ENCODE measurements at places on chromosomes 12 and 14.

- no peak for DNase-seq
Measured at GRCh38 chr12:100553936-100554335, 19.5 kb upstream of the GAS2L3 start.

GRCh38 chr12:92968176-92968813, 39.2 kb upstream of the EEA1 start:
- no peak for DNase-seq

- no peak for DNase-seq
Measured at GRCh38 chr12:16562921-16563320, 43.0 kb downstream of the LMO3 start.

DNA sequence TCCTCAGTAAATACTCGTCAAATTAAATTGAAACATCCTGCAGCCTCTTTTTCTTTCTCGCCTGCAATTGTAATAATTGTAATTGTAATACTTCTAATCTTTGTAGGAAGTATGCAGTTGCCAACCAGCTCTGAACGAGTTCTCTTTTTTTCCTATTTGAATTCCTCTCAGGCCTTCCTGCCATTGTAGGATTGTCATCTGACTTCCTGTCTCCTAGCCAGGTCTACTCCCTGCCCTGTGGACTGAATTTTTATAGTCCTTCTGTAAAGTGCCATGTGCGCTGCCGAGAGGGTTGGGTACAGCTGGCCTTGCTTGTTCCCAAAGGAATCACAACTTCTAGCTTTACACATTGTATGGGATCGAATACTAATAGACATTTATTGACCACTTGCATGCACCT, 183.3 kb downstream of the SSPN start:
- DNase-seq: no peak

- DNase-seq: no peak
Measured at GRCh38 chr12:121282072-121282742, 14.3 kb downstream of the CAMKK2 start.

DNA sequence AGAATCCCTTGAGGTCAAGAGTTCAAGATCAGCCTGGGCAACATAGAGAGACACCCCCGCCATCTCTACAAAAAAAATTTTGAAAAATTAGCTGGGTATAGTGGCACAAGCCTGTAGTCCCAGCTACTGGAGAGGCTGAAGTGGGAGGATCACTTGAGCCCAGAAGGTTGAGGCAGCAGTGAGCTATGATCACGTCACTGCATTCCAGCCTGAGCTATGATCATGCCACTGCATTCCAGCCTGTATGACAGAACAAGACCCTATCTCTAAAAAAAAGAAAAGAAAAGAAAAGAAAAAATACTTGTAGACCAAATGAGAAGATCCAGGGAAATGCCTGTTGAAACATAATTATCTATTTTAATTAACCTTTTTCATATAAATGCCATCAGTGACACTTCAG, 93.8 kb upstream of the MDM1 start:
- DNase-seq: no peak

DNA sequence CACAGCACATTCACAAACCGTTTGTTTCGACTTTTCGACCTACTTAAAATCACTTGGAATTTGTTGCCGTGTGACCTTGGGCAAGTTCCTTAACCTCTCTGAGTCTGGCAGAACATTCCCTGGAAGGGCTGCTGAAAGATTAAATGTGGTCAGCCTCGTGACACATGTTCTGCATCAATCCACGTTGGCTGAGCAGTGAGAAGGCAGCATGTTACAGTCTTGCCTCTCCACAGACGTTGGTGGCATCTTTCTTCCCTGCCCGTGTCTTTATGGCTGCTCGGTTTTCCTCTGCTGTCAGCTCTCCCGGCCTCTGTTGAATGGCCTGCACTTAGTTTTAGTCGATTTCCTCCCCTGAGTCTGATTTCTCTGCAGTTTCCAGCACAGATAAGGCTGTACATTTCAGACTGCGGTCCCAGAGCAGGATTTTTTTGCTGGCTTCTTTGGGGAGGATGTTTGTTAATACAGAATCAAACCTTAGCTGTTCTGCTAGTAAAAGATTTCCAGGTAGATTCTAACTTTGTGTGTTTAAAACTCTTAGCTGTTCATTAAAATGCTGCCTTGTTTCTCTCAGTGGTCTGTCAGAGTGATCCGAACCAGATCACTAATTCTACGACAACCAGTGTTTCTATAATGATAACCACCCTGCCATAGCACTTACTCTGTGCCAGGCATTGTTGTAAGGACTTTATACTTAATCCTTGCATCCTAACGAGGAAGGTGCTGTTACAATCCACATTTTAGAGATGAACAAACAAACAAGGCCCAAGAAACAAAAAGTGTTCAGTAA, 217.1 kb downstream of the CHST11 start:
- no peak for DNase-seq

- no peak for DNase-seq
Measured at GRCh38 chr12:56590237-56590830, 39.8 kb downstream of the BAZ2A start.

- DNase-seq: no peak
Measured at GRCh38 chr12:86735072-86735471, 478.9 kb upstream of the MGAT4C start.

- no peak for DNase-seq
Measured at GRCh38 chr12:12927211-12928079, 24.5 kb downstream of the GPRC5D start.

GRCh38 chr14:75636100-75636692, 24.5 kb downstream of the ERG28 start:
- DNase-seq: no peak

DNA sequence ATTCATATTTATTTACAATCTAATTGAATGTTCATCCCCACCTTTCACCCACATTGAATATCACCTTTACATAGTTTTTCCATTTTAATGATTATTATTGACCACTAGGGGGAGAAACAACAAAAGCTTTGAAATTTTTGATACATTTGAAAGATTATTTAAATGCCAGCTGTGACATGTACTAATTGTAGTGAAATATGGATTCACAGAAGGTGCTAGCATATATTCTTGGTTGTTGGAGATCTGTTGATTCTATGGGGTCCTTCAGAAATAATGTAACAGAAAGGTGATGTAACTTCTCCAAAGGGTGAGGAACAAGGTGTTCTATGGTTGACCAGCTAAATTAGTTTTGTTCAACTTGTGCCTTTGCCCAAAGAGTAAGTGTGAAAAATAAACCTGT, 22.4 kb upstream of the GPR33 start:
- no peak for DNase-seq

DNA sequence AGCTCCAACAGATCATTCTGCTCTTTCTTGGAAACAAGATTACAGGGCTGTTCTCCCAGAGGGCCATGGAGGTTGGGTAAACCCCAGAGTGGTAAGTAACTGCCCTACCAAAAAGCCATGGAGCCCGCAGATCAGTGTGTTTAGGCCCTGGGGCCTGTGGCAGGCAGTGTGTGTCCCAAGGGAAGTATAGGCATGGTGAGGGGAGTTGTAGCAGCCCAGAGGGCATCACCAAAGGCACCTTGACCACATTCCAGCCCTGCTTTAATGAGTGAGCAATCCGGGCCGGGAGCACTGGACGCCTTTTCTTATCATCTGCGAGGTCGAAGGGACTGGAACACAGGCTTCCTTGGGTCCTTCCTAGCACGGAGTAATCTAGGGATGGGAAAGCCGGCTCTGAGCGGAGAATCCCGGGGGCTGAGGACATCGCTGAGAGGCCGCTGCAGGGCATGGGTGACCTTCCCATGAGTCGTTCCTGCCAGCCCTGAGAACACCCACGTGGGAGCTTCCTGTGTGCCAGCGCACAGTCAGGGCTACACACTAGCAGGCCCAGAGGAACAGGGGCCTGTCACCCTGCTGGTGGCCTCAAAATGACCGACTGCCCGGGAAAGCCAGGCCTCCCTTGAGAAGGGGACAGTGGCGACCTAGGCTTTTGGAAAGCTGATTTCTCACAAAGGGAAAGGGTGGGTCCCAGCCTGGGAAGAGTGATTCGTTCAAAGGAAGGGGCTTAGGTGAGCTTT, 91.3 kb downstream of the NINJ2 start:
- DNase-seq: no peak

GRCh38 chr14:79356040-79356439, 855.3 kb downstream of the DIO2 start:
- no peak for DNase-seq

DNA sequence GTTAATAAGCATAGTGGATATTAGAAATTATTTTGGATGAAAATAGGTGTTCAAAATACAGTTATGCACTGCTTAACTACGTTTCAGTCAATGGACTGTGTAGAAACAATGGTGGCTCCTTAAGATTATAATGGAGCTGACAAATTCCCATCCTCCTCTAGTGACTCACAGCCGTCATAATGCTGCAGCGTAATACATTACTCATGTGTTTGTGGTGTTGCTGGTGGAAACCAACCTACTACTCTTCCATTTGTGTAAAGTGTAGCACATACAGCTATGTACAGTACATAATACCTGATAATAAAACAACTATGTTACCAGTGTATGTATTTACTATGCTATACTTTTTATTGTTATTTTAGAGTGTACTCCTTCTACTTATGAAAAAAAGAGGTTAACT, 111.2 kb upstream of the TMCC3 start:
- DNase-seq: peak; percentile 52

GRCh38 chr12:74614426-74614825, 76.8 kb downstream of the ATXN7L3B start:
- DNase-seq: no peak

DNA sequence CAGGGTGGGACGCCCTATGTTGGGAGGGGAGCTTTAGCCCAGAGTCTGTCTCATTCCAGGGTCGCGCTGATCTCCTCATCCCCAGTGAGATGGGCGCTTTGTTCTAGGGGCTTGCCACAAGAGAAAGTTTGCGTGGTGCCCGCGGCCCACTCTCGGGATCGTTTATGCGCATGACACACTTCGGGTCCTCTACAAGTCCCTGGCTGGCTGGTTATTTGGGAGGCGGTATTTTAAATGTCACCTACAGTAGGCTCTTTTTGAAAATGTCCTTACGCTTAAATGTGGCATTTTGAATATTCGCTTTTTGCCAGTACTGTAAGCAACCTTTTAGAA, 541 bp downstream of the GOLT1B start:
- DNase-seq: no peak

GRCh38 chr14:26170885-26171284, 426.9 kb downstream of the NOVA1 start:
- DNase-seq: no peak

GRCh38 chr12:100875771-100876170, 81.2 kb downstream of the ANO4 start:
- DNase-seq: no peak

DNA sequence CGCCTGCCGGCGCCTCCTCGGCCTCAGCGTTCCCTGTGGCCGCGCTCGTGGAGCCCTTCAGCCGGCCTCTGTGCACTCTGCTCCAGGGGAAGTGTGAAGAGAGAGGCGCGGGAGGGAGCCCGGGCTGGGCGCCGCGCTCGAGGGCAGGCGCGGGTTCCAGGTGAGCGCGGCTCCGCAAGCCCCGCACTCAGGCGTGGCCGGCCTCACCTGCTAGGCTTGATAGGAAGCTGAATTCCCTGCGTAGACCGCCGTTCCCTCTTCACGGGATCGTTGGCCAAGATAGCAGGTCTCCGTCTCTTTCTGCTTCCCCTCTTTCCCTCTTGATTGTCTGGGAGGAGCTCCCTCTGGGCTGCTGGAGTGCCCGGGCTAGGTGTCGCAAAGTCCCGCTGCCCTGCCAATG, 89.7 kb downstream of the ASCL4 start:
- DNase-seq: no peak

- DNase-seq: no peak
Measured at GRCh38 chr12:45065125-45065626, 14.3 kb upstream of the DBX2 start.

- DNase-seq: no peak
Measured at GRCh38 chr12:51636581-51636980, 45.5 kb downstream of the SCN8A start.

DNA sequence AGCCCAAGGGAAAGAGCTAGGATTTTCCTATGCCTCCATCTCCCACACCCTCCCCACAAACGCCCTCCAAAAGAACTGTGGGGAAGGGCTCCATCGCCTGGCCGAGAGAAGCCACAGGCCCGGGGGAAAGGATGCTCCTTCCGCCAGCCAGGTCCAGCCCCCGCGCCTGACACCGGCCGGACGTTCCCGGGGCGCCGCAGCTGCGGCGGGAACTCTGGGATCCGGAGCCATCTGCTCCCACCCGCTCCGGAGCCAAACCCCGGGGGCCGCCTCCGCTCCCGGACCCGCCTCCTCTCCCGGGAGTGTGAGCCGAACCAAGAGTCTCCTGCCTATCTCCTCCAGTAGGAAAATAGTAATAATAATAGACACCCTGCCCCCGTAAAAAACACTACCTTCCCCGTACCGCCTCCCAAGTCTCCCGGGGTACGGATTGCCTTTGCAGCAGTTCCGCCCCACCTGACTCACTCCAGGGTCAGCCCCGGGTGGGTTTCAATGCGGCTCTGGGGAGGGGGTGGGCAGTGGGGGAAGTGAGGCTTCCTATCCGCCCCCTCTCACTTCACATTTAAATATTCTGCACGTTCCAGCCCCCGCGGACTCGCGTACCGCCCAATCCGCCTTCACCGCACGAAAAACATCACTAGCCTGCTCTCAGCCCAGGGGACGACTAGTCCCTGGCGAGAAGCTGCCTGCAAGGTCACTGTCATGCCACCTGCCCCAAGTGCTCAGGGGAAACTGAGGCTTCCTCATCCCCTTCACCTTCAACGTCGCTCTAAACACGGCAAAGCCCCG, 2.4 kb downstream of the AGAP2 start:
- DNase-seq: no peak

DNA sequence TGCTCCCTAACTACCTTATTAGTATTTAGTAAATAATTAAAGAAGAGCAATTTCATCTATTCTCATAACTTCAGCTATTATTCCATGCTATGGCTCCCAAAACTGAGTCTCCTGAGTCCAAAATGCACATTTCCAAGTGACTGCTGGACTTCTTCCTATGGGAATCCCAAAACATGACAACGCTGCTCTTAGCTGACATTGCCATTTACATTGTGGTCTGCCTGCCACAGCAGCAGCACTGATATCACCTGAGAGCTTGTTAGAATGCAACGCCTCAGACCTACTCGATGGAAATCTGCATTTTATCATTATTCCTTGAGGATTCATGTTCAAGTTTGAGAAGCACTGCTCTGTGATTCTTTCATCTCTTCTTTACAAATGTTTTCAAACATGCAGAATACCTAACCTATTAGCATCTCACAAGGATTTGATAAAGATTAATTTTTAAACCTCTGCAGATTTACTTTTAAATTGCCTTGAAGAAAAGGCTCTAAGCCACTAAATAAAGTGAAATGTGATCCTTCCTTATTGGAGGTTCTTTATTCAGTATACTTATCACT, 77.7 kb downstream of the SEC23A start:
- DNase-seq: no peak

DNA sequence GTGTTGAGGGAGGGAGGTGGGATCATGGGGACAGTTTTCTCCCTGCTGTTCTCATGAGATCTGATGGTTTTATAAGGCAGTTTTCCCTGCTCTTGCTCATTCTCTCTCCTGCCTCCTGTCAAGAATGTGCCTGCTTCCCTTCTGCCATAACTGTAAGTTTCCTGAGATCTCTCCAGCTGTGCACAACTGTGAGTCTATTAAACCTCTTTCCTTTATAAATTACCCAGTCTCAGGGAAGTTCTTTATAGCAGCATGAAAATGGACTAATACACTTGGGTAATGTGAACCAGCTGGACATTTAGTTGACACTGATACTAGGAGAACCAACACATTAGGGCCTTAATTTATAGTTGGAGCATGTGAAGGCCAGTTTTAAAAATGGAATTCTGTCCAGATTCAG, 12.4 kb upstream of the CCDC91 start:
- no peak for DNase-seq

GRCh38 chr12:54389134-54389508, 4.6 kb upstream of the ZNF385A start:
- no peak for DNase-seq

Measured in HFF-Myc (cell line).